ENCODE measurements at places on chromosomes 2 and 18.

- no peak for DNase-seq
Observed at GRCh38 chr2:8276026-8276425, 405.8 kb upstream of the ID2 start.

DNA sequence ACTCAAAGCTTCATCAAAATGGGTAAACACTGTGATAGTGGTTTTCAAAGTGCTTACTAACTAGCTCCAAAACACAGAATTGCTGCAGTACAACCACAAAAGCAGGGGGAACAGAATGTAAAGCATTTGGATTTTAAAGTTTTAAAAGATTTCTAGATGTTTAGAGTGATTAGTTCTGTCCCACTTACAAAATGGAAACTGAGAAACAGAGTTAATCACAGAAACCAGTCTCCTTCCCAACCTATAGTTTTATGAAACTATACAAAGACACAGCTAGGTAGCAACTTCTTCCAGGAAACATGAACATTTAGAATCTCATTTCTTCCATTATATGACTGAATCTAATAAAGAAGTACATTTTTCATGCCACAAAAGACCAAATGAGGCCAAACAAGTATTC lies 73.8 kb upstream of the HNRNPA3 start:
- DNase-seq: no peak

GRCh38 chr2:65377556-65378192 lies 54.7 kb downstream of the SPRED2 start:
- peak; percentile 77 for DNase-seq

DNA sequence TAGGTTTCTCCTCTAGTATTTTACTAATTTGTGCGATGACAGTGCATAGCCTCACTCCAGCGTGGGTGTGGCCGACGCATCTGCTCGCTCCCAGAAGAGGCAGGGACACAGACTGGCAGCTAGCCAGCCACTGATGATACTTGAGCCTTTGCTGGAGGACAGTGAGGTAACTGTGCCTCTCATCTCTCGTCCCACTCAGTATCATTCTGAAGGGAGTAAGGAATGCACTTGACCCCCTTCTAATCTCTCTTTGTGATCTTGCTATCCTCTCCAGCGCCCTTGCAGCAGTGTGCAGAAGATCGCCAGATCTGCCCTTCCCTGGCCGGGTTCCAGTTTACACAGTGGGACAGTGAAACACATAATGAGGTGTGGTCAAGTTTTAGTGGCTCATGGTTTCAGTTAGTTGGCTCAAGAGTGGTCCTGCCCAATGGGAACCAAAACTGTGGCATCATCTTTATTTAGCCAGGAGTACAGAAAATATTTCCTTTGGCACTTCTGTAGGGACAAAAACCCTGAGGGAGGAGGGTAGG lies 17.5 kb downstream of the NCAPH start:
- peak; percentile 74 for DNase-seq

DNA sequence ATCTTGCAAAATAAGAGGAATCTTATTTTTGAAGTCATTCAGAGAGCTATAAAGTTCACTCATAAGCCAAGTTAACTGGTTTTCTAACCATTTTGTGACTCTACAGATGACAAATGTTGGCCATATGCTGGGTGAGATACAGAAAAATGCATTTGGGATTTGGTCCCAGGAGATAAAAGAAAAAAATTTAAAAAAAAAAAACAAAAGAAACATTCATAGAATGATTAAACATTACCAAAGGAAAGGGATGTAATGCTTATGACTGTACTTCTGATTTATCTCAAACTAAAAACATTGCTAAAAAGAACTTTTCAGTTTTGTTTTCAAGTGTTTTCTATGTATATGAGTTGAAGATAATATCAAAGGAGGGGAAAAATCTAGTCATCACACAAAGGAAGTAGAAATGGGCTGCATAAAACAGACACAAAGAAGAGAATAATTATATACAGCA lies 43.1 kb downstream of the PELI1 start:
- peak; percentile 61 for DNase-seq

DNA sequence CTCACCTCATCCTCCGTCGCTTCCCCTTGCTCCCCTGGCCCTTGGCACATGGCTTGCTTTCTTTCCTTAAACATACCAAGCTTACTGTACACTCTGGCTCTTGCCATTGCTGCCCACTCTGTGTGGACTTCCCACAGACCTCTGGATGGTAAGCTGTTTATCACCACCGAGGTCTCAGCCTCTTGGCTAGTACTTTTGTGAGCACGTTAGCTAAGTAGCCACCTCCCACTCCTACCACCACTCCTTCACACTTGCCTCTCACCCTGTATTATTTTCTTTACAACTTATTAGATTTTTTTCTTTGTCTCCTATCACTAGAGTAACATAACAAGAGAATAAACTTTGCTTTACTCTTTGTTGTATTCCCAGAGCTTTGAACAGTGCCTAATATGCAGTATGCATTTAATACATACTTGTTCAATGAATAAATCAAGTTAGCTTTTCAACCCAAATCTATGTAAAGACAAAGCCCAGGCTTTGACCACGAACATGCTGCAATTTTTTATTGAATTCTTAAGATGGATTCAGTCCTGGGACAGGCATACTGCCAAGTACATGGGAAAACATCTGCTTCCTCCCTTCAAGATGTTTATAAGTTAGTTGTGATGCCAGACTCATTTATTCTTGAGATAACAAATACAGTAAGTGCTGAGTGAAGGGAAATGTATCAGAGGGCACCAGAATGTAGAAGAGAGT lies 25.0 kb upstream of the MSGN1 start:
- peak; percentile 94 for DNase-seq

- no peak for DNase-seq
Observed at GRCh38 chr2:215188078-215188477, 49.7 kb upstream of the ABCA12 start.

GRCh38 chr2:17083902-17084301 lies 418.3 kb upstream of the CYRIA start:
- peak; percentile 67 for DNase-seq

DNA sequence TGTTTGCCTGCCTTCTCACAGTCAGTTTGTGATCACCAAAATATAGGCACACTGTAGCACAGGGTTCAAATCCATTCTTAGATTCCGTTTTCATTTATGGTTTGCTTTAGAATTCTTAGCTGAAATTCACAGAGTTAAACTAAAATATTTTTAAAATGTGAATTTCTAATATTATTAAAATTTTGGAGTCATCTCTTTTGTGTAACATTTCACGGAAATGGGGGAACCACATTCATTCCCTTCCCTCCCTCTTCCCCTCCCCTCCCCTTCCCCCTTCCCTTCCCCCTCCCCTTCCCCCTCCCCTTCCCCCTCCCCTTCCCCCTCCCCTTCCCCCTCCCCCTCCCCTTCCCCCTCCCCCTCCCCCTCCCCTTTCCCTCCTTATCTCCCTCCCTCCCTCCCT lies 11.4 kb upstream of the LDAH start:
- DNase-seq: no peak

- no peak for DNase-seq
Observed at GRCh38 chr2:154974041-154974440, 275.5 kb downstream of the KCNJ3 start.

DNA sequence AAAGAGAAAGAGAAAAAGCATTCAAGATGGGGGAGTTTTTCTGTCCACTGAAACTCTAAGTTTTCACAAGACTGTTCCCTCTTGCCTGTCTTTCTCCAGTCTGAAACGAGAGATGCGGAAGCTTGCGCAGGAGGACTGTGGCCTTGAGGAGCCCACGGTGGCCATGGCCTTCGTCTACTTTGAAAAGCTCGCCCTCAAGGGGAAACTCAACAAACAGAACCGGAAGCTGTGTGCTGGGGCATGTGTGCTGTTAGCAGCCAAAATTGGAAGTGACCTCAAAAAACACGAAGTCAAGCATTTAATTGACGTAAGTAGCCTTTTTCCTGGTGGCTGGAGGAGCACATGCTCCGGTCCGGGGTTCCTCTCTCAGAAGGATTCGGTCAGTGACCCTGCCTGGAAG lies 118.3 kb downstream of the CABLES1 start:
- DNase-seq: no peak

GRCh38 chr2:7994397-7994951 lies 687.4 kb upstream of the ID2 start:
- DNase-seq: no peak

DNA sequence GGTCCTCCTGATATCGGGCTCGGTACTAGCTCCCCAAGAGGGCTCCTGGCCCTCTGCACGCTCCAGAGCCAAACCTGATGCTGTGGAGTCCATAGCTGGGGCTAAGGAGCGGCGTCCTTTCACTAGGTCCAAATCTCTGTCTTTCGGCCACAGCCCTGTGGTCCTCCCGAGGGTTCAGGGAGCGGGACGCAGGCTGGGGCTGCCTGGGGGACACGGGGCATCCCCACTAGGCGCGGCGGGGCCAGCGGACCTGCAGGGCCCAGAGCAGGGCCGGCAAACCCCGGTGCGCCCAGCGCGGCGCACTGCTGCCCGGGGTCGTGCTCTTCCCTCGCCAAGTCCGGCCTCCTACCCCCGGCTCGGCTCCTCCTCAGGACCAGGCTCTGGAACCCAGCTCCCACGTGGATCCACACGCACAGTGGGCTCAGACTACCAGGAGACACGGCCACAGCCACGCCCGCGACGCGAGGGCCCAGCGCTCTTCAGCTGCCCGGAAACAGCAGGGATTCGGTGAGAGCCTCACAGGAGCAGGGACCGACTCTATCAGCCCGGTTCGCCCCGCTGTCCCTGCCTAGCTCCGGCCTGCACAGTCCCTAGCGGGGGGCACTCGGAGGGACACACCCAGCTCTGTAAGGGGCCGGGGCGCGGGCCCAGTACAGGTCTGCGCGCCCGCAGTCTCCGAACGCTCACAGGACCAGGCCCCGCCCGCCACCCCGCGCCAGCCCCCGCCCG lies 593 bp downstream of the ZNF514 start:
- DNase-seq: peak; percentile 37

DNA sequence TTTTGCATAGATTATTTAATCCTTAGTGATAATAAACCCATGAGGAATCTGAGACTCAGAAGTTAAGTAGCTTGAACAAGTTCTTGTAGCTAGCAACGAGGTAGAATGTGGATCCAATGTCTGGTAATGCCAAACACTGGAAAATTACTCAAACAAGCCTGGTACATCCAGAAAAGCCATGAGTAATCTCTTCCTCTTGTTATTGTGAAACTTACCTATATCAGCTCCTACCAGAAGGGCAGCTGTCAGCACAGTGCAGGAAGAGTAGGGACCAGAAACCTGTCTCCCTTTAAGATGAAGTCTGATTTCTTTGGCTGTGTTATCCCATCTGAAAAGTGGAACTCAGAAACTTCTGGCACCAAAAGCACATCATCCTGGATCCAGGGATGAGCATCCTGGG lies 7.7 kb upstream of the SERPINB8 start:
- DNase-seq: no peak

- no peak for DNase-seq
Observed at GRCh38 chr2:208361077-208361441, 45.5 kb upstream of the PTH2R start.

- DNase-seq: no peak
Observed at GRCh38 chr2:230644356-230644935, 68.2 kb upstream of the CAB39 start.

DNA sequence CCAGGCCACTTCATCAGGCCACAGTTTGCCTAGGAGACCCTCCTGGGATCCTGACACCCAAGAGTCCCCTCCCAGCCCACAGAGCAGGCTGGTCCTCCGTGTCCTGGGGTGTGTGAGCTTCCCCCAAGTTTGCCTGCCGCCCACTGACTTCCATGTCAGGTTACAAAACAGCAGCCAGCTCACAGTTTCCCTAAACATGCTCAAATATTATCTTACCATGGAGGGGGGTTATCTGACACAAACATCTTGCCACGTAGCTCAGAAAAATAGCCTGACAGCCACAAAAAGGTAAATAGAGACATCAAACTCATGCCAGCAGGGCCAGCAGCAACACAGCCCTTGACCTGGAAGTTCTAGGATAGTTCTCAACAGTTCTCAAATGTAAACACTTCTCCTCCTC lies 346.5 kb downstream of the TNS1 start:
- no peak for DNase-seq

- no peak for DNase-seq
Observed at GRCh38 chr18:47260924-47261701, 9.7 kb upstream of the SKOR2 start.

GRCh38 chr2:191184457-191184856 lies 33.7 kb upstream of the STAT4 start:
- no peak for DNase-seq

GRCh38 chr2:47897883-47898731 lies 8.2 kb downstream of the FBXO11 start:
- DNase-seq: no peak

DNA sequence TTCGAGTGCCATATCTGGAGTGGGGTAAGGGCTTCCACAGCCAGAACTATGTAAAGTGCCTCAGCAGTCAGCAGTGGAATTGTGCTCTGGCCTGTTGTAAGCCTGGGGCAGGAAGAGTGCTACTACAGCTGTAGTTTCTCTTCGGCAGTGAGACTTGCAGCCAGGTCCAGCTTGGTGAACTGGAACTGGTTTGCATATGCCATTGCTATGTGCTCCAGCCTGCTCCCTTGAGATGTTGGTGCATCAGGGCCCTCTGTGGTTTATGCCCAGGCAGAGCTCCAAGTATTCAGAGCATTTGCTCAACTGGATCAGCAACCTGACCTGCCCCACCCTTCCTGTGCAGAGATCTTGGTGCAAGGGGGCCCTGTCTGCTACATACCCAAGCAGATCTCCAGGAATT lies 47.8 kb downstream of the ZNF804A start:
- peak; percentile 70 for DNase-seq

DNA sequence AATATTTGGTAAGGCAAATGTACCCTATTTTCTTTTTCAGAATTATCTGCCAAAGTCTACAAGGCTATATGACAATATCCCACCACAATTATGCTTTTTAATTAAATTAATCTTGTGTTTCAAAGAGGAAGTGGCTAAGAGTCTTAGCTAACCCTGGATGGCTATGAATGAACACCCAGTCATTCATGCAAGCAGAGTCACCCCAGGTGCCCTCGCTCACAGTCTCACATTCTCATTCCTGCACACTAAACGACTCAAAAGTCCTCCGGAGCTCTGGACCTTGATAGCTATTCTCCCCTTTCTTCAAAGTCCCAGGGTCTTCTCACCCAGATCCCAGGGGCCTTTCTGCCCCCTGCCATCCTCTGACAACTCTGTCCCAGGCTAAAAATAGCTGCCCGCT lies 42.1 kb upstream of the MRPL19 start:
- DNase-seq: peak; percentile 48

GRCh38 chr2:157971702-157972101 lies 95.6 kb upstream of the ACVR1 start:
- no peak for DNase-seq

DNA sequence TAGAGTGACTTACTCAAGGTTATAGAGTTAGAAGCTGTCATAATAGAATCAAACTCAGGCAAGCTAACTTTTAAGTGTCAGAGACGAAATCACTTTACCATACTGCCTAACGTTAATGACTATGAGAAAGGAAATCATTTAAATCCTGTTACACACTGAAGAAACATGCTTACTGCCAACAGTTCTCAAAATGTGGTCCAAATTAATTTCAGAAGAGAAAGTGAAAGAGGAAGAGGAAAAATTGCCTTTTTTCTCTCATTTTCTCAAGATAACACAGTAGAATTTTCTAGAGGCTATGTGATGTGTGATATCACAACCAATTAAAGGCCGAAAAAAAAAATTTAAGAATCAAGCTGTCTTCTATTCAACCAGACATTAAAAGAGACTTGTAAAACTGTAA lies 1362.7 kb upstream of the CHAC2 start:
- DNase-seq: no peak

All from AG10803 (cell line).